ENCODE measurements at places on chromosomes 12 and 14.

DNA sequence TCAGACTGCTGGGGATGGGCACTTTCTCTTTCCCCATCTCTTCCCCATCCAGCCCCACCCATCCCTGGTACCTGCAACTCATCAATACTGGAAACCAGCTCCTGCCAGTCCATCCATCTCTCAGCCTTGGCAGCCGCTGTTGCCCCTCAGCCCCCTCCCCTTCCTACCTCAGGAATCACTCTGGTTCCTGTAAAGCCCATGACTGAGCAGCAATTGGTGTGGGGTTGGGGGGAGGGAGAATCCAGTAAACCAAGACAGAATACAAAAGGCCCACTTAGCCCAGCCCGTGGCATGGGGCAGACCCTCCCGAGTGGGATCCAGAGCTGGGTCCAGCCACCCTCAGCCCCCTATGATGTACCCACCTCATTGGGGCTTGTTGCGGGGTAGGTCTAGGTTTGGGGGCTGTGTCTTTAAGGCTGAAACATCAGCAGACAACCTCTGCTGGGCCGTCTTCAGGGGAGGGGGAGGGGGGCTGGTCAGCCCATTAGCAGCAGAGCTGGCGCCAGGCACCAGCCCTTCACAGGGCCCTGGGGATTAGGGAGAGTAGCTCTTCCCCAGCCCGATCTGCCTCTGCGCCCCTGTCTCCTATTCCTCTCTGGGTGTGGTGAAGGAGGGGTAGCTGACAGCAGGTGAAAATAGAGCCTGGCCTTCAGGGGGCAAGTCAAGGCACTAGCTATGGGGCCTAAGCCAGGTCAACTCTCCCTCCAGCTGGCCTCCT, 702 bp upstream of the PRPH start:
- no peak for ATAC-seq

DNA sequence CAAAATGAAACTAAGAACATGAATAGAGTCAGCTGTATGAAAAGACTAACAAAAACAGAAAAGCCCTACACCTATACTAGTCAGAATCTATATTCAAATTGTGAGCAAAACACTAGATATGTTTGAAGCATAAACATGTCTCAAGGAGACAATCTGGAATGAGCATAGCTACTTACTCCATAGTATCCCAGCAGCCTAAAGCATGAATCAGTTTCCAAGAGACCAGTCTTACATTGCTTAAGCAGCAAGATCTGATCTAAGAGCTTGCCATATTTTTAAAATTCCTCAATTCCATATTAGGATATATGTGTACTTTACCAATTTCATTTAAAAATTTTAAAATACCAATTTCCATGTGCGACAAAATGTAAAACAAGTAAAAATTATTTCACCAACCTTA, 7.7 kb downstream of the CAPS2 start:
- ATAC-seq: peak; percentile 53

GRCh38 chr12:39986674-39987073, 119.2 kb downstream of the SLC2A13 start:
- no peak for ATAC-seq

DNA sequence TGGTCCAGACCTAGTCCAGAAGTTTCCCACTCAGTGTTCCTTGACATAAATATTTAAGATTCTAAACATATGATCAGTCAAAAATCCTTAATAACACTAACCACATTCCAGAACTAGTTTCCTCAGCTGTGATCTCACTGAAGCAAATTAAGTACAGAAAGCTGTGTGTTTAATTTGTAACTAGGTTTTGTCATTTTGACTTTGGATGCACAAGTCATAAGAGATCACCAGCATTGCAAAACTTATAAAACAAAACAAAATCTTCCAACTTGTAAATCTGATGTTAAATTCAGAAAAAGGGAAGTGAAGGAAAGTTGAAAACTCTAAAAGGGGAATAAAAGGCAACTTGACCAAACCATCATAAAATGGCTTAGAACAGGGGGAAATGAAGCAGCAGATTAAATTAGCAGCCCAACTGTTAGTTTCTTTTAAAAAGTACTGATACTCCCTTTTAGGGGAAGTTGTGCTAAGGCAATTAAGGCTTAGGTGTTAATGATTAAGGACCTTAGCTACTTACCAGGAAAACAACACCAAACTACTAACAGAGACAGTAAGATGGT, 56.6 kb downstream of the SH2B3 start:
- peak; percentile 92 for ATAC-seq

GRCh38 chr12:94760786-94761185, 110.4 kb upstream of the TMCC3 start:
- ATAC-seq: no peak

- ATAC-seq: 0 out of 3 replicates have a peak, but pooled peaks have one; percentile 24
Measured at GRCh38 chr14:104001003-104001402, 58.7 kb upstream of the RD3L start.

DNA sequence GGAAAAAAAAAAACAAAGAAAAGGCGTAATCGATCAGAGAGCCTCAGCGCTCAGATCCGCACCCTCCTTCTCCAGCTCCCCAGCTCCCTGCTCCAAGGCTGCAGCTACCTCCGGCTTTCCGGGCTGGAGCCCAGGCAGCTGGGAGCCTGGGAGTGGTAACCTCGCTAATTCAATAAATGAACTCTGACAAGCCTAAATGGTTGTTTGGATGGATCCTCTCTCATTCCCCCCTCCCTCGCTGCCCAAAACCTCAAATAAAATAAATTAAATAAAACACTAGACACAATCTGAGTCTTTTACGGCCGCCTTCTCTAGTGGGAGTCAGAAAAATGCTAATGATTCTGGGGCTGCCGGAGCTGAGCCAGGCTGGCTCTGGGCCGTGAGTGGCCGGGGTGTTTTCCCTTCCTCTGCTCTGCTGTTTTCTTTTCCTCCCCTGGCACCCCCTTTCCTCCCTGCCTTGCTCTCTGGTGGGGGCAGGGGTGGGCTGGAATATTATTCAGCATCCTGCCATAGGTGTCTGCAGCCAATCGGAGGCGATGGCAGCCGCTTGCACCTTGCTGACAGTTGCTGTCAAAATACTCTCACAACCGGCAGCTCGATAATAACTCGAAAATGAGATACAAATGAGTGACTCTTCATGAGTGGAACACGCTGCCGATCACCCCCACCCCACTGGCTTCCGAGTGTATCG, 76.1 kb downstream of the RBM19 start:
- peak; percentile 87 for ATAC-seq

GRCh38 chr12:57993030-57993429, 51.7 kb downstream of the ATP23 start:
- ATAC-seq: no peak

- ATAC-seq: no peak
Measured at GRCh38 chr12:93848523-93849101, 171.4 kb downstream of the CRADD start.

DNA sequence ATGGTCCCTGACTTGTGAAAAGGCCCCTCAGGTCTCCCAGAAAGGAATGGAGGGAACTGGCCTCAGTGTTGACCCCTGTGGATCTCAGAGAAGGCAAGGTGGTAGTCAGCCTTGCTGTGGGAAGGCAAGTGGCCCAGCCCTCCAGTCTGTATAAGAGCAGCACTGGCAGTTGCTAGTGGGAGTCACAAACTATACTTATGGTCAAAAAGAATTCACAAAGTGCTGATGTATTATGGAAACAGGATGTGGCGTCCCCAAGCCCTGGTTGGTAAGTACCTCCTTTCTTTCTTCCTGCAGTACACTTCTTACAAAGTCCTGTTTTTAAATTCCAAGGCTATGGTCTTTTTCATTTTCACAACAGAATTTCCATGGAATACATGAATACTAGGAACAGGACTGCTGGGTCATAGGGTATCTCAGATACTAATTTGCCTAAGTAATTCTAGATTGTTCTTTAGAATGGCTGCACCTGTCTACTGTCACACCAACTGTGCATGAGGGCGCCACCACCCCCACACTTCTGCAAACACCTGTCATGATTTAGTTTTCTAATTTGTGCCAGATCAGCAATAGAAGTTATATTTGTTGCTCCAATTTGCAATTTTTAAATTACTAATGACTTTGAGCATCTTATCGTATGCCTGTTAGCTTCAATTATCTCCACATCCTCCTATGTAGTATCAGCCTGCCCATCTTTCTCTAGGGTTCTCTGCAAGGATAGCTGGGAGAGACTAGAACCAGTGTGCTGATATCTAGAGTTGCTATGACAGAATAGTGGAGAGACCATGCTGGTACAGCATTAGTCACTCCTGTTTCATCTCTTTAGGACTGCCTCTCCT, 40.7 kb upstream of the TMEM263 start:
- ATAC-seq: no peak

- ATAC-seq: no peak
Measured at GRCh38 chr14:52153939-52154338, 85.1 kb upstream of the NID2 start.

DNA sequence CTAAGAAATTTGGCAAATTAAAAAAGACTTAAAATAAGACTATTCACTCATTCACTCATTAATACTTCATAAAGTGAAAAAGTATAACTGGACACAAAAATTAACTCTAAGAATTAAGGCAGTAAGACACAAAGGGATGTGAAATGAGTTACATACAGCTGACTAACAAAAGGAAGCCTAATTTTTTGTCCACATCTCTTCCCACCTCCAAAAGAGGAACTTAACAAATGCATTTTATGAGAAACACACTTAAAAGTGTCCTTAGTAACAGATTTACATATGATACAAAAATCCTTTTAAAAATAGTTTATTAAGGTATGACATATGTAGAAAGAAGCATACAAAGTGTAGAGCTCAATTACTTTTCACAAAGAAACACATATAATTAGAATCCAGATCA, 88.9 kb downstream of the NUMB start:
- ATAC-seq: no peak

DNA sequence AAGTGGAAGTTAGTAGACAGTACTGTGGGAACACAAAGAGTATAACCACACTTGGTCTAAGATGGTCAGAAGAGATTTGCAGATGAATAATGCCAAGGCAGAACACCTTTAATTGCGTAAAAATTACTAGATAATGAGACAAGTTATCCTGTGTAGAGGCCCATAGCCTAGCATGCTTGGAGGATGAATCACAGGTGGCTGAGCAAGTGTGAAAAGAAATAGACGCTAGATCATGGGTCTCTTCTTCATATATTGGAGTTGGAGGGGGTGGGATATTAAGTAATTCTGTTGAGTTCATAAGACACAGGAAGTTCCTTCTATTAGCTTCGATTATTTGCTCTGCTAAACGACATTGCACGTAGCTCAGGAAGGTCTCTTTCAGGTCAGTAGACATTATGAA, 454.3 kb upstream of the LMO3 start:
- ATAC-seq: no peak

DNA sequence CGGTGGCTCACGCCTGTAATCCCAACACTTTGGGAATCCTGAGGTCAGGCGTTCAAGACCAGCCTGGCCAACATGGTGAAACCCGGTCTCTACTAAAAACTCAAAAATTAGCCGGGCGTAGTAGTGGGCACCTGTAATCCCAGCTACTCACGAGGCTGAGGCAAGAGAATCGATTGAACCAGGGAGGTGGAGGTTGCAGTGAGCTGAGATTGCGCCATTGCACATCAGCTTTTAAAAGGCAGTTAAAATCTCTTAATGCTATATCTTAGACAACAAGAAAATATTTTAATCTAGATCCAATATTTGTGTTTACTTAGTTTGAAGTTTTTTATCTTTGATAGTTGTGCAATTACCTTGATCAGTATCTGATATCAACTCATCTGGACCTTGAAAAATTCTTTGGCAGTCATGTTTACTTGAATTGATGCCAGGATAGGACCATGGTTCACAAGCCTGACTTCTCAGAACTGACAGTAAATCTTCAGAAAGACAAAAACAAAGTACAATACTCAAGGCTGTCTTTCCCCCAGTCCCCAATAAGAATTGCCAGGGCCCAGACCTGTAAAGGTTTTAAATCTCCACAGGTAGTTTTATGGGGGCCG, 135.0 kb upstream of the AEBP2 start:
- ATAC-seq: no peak

GRCh38 chr12:13154027-13154538, 42.4 kb upstream of the EMP1 start:
- peak; percentile 46 for ATAC-seq

DNA sequence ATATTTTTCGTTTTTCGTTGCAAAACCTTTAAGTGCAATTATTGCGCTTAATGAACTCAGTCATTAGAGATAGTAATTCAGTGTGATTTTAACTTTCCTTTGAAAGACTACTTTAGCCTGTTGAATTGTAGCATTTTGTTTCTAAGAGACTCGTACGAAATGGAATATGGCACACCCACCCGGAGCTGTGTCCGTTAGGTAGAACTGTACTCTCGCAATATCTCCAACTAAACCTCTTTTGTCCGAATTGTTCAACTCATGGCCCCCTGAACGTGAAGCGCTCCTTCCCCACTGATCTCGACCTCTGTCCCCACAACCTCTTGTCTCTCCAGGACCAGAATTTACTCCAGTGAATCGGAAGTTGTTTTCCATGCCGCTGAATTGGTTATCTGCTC, 800 bp downstream of the PCNX4 start:
- ATAC-seq: peak; percentile 52

All from SK-N-SH treated with all-trans-retinoic acid at 6 μM for 48 hours (cell line).